ACHN (cell line): ENCODE measurements at places on chromosomes 1 and 21.
A peak's percentile ranks its signal among the peaks of the same experiment; 100 is the strongest.

DNA sequence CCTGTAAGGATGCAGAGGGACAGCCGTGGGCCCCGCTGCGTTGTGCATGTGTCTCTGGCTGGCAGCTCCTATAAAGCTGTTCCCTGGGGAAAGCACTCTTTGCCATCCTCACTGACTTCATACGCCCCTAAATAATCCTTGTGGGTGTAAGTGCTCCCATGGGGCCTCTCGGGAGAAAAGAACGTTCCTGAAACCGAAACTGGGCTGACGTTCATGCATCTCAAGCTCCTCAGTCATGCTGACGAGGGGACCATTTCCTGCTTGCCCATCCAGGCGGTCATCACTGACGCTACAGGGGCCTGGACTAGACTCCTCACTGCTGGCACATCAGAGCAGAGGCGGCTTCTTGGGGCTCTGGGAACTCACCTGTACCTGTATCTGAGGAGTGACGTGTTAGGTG, 73.1 kb upstream of the USP24 start:
- no peak for DNase-seq

- no peak for DNase-seq
Measured at GRCh38 chr1:217078078-217078690, 355.0 kb upstream of the ESRRG start.

GRCh38 chr1:72341661-72342060, 59.3 kb upstream of the NEGR1 start:
- DNase-seq = no peak

DNA sequence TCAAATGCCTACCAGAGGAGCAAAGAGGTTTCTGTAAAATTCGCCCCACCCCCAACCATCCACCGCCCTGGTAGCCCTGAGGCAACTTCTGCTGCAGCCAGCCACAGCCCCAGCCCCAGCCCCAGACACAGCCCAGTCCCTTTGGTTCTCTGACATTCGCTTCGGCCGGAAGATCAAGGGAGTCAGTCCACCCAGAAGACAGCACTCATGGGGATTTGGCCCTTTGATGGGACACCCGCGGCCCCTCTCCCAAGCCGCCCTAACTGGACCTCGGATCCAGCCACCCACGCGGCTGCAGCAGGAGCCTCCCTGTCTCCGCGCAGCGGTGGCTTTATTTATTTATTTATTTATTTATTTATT, 3881.0 kb downstream of the SRGAP2C start:
- DNase-seq = no peak

GRCh38 chr1:47732489-47732888, 264.7 kb downstream of the TRABD2B start:
- DNase-seq = peak; percentile 62

GRCh38 chr1:203039609-203040512, 13.6 kb downstream of the PPFIA4 start:
- DNase-seq = peak; percentile 47

DNA sequence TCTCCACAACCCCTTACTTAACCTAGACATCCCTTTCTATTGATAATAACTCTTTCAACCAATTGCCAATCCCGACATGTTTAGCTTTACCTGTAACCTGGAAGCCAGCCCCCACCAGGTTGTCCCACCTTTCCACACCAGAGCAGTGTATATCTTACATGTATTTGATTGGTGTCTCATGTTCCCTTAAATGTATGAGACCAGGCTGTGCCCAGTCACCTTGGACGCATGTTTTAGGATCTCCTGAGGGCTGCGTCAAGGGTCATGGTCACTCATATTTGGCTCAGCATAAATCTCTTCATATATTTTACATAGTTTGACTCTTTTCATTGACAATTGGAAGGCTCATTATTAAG, 5.3 kb upstream of the SLC19A1 start:
- DNase-seq = no peak

GRCh38 chr1:177441281-177441680, 270.5 kb downstream of the BRINP2 start:
- DNase-seq = no peak

DNA sequence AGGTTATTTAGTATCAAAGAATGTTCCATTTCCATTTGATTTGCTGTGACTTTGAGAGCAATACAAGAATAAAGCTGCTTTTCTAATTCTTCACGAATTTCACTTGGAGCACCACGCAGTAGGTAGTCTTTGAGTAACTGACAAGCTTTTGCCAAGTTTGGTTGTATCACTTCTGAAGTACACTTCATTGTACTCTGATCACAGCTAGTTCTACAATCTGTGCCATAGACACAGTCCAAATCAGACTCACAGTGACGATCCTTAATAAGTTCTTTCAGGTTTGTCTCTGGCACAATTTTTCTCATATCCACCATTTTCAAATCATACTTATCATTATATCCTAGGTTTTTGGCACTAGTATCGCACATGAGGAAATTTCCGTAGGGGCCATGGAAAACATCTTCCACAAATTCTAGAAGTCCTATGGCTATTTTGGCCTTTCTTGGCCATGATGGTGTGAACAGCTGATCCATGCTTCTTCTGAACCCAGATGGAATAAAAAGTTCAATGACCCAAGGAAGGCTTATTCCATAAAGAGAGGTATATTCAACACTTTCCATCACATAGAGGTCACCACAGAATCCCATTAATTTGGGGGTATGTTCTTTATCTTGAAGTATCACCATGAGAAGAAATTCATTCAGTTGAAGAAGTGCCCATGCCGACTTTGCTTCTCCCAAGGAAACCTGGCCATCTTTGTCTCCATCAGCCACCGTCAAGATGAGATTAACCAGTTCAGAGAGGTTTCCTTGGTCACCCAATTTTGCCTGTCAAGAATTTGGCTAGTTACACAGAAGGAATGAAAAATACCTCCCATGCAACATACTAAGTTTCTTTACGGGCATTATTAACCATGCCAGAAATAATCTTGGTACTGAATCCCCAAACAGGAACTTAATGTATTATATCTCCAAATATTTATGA, 11.9 kb downstream of the RPL5 start:
- no peak for DNase-seq

DNA sequence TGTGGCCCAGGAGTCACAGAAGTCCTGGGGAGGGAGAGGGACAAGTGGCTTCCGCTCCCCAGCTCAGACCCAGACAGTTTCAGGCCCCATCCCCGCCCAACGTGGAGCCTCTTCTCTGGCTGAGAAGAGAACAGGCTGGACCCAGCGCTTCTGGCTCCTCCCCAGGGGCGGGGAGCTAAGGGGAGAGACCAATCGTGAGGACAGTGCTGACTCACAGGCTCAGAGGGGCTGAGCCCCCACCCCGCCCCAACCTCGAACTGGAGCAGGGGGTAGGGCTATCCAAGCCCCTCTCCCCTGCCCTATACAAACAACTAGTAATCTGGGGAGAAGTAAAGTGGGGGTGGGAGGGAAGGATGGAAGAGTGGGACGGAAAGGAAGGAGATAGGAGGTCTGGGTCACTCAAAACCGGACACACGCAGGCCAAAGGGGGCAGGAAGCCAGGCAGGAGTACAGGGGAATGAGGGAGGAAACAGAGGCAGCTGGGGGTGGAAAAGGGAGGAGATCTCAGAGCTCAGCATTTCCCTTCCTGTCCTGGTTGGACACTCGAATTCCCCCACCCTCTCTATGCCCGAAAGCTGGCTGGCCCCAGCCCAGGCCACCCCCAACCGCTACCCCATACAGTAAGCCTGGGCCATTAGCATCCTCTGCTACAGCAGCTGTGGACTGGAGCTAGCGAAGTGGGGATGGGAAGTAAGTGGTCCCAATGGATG, at the start of gene SHC1:
Gene SHC1 (minus strand): TSS at position 117 of the 710 bp plus-strand sequence. CDS start 221 bp downstream, outside the sequence.
- DNase-seq = peak; percentile 97

DNA sequence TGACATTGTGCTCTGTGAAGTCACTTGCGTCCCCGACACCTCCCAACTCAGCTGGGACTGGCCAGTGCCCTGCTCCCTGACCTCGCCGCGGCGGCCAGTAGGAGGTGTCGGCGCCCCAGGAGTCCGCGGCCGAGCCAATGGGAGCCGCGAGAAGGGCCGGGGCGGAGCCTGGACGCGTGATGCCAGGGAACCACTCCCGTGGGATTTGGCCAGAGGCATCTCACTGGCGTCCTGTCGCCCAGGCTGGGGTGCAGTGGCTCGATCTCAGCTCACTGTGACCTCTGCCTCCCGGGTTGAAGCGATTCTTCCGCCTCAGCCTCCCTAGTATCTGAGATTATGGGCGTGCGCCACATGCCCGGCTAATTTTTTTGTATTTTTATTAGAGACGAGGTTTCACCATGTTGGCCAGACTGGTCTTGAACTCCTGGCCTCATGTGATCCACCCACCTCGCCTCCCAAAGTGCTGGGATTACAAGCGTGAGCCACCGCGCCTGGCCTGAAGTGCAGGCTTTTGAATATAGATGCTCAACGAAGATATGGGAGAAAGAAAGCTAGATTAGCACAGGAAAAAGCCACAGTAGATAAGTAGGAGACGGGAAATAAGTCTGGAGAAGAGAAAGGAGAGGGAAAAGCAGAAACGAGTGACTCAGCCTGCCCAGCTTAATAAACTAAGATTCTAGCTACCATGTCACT, 38.0 kb downstream of the ZBTB8OS start:
- peak; percentile 86 for DNase-seq

DNA sequence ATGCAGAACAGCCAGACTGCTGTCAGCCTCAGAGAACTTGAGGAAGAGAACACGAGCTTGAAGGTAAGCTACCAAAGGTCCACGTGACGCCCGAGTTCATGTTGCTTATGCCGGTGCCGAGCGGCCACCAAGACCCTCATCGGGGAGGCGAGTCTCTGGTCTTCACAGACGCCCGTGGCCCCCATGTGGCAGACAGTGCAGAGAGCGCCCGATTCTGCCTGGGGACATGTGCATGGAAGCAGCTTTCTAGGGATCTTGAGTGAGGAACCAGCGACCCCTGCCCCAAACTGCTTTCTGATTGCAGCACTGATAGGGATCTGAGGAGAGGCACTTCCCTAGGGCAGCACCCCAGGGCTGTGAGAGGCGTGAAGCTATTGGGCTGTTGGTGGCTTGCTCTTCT, 56.3 kb upstream of the DIP2A start:
- DNase-seq = no peak

- no peak for DNase-seq
Measured at GRCh38 chr1:22101199-22101598, 41.7 kb downstream of the WNT4 start.

DNA sequence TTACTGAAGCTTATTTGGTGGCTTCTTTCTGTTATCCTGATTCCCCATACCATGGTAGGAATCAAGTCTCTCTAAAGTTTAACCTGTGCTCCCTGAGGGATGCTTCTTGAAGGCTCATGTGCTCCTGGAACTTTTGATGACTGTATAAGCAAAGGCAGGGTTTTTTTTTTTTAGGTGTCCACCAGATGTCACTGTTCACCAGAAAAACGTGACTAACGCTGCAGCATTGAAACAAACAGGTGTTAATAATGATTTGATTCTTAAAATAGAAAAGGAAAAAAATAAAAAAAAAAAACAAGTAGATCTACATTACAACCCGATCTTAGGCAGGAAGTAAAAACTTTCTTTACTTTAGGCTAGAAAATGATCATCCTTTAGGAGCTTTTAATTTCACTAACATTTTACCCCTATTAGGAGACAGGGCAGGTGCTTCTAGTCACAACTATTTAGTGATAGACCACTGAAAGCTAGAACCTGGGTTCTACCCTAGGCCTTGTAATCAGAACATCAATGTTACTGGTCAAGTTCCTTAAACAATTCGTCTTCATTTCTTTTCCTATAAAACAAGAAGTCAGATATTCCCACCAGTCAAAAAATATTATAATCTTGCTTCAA, 223.0 kb downstream of the PLA2G4A start:
- DNase-seq = peak; percentile 60

DNA sequence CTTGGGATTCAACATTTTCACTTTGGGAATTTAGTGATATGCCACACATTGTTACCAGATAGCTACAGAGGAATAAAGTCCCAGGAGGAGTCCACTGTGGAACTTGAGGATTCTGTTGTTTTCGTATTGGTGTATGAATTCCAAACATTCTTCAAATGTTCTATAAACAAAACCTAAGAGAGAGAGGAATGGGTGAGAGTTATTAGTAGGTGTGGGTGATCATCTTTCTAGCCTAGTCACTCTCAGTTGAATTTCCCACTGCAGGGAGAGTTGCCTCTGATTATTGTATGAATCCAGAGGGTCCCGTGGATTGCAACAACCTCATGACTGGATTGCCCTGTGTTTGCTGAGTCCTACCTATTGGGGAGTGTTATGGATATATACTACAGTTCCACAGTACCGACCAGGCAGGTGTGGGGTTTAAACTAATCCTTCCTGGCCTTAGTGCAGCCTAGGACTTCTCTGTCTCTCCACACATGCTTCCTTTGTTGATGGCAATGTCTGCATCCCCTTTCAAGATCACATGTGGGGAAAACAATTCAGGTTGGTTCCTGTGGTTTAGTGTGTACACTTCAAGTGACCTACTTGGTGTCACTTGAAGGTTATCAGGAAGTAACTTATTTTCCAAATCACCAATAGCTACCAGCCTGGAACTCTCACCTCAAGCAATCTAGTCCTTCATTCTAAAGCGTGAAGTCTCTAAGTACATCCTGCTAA, 91.8 kb downstream of the ADCY10 start:
- DNase-seq = peak; percentile 13

- DNase-seq = no peak
Measured at GRCh38 chr1:18998016-18998724, 41.7 kb upstream of the IFFO2 start.

DNA sequence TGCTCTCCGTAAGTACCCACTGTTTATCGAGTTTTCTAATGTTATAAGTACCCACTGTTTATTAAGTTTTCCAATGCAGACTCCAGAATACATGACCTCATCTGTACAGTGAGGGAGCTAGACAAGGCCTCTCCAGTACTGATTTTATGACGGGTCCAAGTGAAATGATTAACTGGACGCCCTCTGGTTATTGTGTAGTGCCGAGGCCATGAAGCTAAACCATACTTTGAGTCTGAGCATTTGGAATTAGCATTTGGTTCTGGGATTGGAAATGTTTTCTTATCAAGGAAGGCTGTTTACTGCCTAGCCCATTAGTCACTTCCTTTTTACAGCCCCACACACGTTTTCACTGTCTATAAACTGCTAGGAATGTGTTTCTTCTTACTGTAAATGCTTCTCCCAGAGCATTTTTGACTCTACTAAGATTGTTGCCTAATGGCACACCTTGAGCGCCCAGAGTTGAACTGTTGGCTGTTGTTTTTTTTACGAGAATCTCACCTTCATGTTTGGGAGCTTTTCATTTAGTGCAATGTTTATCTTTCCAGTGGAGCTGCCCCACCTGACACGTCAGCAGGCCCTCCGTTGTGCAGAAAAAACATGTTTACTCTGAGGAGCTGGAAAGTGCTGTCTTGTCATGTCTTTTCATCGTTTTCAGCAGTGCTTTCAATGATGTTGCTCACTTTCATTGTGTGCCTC, 26.9 kb downstream of the SPATA46 start:
- DNase-seq = peak; percentile 66

- DNase-seq = no peak
Measured at GRCh38 chr1:60935599-60936110, 146.7 kb upstream of the NFIA start.

DNA sequence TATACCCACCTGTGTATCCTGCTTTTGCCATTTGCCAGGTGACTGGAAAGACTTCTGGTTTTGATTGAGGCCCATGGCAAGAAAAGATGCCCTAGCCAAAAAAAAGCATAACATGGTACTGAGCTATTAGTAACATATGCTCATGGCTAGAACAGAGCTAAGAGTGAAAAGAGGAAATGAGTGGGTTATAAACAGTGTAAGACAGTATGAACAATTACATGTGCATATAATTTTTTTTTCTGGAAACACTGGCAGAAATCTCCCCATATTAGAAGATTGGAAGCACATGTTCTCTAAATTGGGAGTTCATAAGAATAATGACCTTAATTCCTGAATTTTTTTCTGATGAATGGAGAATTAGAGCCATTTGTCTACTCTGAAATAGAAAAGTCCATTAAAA, 41.2 kb upstream of the PDC start:
- DNase-seq = no peak
